ENCODE measurements at places on chromosomes 1 and 21.

DNA sequence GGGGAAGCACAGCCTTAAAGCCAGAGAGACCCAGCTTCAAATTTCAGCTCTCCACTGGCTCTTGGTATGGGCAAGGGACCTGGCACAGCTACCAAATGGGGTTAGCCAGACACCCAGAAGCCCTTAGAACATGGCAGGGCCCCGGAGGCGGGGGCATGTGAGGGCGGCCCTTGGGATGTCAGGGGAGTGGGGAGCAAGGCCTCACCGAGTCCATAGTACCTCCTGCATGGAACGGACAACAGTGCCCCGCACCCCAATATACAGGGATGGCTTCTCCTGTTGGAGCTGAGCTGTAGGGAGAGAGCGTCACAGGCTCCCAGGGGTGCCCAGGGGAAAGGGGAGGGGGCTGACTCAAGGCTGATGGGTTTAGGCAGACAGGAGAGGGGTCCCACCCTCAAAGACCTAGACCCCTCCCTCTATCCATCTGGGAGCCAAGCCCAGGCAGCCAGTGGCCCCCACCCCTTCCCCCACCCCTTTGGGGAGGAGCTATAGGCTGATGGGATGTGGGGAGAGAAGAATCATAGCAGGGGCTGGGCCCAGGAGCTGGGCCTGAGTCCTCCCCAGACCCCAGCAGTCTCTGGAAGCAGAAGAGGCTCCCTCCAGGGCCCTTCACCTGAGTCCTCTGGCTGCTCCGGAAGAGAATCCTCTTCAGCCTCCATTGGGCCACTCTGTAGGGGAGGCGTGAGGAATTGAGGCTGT lies 16.5 kb downstream of the SPOCD1 start:
- DNase-seq, result no peak

GRCh38 chr1:81577004-81577697 lies 223.6 kb upstream of the ADGRL2 start:
- DNase-seq, result no peak

GRCh38 chr1:234018816-234019215 lies 114.3 kb downstream of the SLC35F3 start:
- no peak for DNase-seq

GRCh38 chr1:11126569-11126968 lies 26.9 kb upstream of the EXOSC10 start:
- no peak for DNase-seq

All from activated naive CD8-positive, alpha-beta T cell treated with anti-CD3 and anti-CD28 coated beads, Interleukin-2, amount 50 U/mL, for 16 hours (primary cell).